ENCODE measurements at places on chromosomes 11 and 22.

GRCh38 chr11:24509114-24509513 is 12.3 kb downstream of the LUZP2 start:
- H3K27ac ChIP-seq: no peak overlapping the region
- no peak overlapping the region for H3K4me3 ChIP-seq
- H3K36me3 ChIP-seq: no peaks in the 10 kb centered on the region
- H3K4me1 ChIP-seq: no peaks in the 10 kb centered on the region
- no peak for DNase-seq

- DNase-seq: no peak
- peaks cover 11% of the 10 kb centered on the region for H3K36me3 ChIP-seq
- H3K4me3 ChIP-seq: no peak overlapping the region
- H3K27me3 ChIP-seq: no peaks in the 10 kb centered on the region
- peaks cover 3% of the 10 kb centered on the region for H3K4me1 ChIP-seq
Observed at GRCh38 chr11:108322666-108323065, 99.8 kb downstream of the ATM start.

- H3K27ac ChIP-seq: no peak overlapping the region
- no peaks in the 10 kb centered on the region for H3K4me1 ChIP-seq
- no peak overlapping the region for H3K4me3 ChIP-seq
- no peaks in the 10 kb centered on the region for H3K27me3 ChIP-seq
- no peaks in the 10 kb centered on the region for H3K36me3 ChIP-seq
- no peak for DNase-seq
Observed at GRCh38 chr22:49079743-49080500, 747.8 kb downstream of the BRD1 start.

DNA sequence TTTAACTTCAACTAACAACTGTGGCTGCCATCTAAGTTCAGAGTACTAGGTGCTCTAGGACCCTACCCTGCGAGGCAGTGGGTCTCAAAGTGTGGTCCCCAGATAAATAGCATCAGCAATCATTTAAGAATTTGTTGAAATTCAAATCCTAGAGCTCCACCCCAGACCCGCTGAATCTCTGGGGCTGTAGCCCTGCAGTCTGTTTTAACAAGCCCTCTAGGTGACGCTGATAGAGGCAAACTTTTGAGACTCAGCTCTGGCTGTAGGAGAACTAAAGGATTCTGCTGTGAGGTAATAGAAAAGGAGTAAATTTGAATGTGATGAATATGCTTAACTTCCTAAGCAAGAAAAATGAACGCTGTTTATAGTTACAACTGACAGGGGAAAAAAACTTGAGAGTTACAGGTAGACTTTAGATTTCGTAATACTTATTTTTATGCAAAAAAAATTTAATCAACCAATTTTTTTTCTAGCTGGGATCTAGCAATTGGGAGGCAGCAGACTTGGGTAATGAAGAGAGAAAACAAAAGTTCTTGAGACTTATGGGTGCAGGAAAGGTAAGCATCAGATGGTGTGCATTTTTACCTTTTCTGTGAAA is 5.8 kb downstream of the C11orf58 start:
- H3K4me1 ChIP-seq: peaks cover 5% of the 10 kb centered on the region
- peaks cover 21% of the 10 kb centered on the region for H3K36me3 ChIP-seq
- no peak overlapping the region for H3K27ac ChIP-seq
- H3K4me3 ChIP-seq: no peak overlapping the region

DNA sequence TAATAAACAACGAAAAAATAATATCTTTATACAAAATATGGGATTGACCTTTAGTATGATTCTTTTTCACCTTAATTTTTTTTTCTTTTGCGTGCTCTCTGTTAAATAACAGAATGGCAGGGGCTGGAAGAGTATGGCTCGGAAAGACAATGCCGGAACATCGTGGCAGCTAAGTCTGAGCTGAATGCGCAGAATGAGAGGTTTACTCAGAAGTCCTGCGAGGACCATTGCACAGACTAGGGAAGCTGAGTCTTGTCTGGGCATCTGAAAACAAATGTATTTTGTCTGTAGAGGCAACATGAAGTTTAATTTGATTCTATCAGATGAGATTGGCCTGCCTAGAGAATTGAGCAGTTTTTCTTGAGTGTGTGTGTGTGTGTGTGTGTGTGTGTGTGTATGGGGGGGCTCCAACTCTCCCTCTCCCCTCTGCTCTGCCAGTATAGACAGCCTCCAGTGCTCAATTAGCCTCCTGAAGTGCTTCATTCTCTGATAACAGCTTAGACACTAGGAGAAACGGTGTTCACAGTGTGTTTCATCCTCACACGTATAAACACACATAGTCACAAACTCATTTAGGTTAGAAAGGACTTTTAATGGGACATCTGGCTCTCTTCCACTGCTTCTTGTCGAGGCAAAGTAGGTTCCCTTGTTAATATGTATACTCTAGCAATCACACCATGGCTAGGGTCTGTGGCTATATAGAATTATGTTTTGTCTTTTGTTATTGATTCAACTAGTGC is 244.3 kb upstream of the SORL1-AS1 start:
- H3K27ac ChIP-seq: peak overlapping the region; percentile 21
- no peak overlapping the region for H3K4me3 ChIP-seq
- no peak for DNase-seq
- peaks cover 9% of the 10 kb centered on the region for H3K4me1 ChIP-seq

DNA sequence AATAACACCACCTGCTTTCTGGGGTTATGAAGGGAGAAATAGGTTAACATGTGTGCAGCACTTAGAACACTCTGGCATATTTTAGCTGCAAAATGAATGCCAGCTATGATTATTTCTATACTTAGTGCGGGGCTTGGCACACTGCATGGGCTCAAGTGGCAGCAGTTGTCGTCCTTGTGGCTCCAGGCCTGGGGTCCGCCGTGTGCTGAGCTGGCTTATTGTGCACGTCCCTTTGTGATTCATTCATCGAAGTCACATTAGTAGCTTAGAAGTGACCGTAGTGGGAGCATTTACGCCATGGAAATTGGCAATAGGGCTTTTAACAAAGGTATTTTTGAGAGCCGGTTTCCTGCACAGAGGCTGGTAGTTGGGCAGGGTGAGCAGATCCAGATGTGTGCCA is 4.2 kb downstream of the RASD2 start:
- H3K36me3 ChIP-seq: no peaks in the 10 kb centered on the region
- H3K4me1 ChIP-seq: peaks cover 20% of the 10 kb centered on the region
- H3K4me3 ChIP-seq: no peak overlapping the region

- H3K36me3 ChIP-seq: no peaks in the 10 kb centered on the region
- no peak for DNase-seq
- H3K4me1 ChIP-seq: no peaks in the 10 kb centered on the region
- H3K27ac ChIP-seq: no peak overlapping the region
- no peaks in the 10 kb centered on the region for H3K27me3 ChIP-seq
Observed at GRCh38 chr11:120932305-120932915, 91.5 kb upstream of the TBCEL start.

All from astrocyte (in vitro differentiated cells and primary cell).